ENCODE measurements at places on chromosomes 3 and 15.

- no peak for DNase-seq
These were observed 75.1 kb upstream of the FBN1 start for GRCh38 chr15:48720646-48721045.

GRCh38 chr3:48564022-48564421 lies 441 bp upstream of the UCN2 start:
- no peak for DNase-seq

- DNase-seq = no peak
These were observed 298.5 kb downstream of the IGSF11 start for GRCh38 chr3:118736107-118736506.

GRCh38 chr3:30443756-30444673 lies 162.4 kb upstream of the TGFBR2 start:
- DNase-seq = no peak

- DNase-seq = no peak
These were observed 196.1 kb downstream of the ZNF621 start for GRCh38 chr3:40720863-40721262.

DNA sequence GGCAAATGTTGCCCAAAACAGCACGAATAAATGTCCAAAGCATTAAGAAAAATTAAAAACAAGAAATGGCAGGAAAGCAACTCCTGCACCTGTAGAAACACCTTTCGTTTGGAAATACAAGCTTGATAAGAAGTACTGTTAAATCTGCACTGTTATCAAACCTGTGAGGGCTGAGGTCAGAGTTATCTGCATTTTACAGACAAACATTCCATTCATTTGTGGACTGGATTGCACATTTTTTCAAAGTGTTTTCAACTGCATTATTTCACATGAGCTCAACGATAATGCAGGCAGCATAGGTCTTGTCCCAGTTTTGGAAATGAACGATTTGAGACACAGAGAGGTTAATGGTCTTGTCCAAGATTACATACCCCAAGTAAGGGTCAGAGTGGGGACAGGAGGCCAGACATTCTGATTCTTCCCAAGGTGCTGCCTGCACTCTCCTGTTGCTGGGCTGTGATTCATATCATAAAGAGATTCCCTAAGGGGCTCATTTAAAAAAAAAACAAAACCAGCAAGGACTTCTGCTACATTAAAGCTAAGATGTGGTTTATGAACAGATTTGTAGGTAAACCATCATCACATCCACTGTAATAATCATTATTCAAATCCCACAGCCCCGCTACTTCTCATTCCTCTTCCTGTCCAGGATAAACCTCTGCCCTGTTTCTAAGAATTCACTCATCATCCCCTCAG lies 13.0 kb downstream of the GUCA1C start:
- no peak for DNase-seq

- no peak for DNase-seq
These were observed 28.9 kb downstream of the TKT start for GRCh38 chr3:53226841-53227407.

DNA sequence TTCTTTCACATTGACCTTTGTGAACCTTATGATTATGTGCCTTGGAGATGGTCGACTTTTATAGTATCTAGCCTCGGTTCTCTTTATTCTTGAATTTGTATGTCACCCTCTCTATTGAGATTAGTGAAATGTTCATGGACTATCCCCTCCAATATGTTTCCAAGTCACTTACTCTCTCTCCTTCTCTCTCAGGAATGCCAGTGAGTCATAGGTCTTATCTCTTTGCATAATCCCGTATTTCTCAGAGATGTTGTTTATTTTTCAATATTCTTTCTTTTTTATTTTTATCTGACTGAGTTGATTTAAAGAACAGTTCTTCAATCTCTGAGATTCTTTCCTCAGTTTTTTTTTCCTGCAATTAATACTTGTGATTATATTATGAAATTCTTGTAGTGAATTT lies 411.6 kb upstream of the CADM2 start:
- no peak for DNase-seq

GRCh38 chr15:40563426-40563825 lies 1.4 kb downstream of the CCDC32 start:
- no peak for DNase-seq

- DNase-seq = no peak
These were observed 356.8 kb downstream of the FOXP1 start for GRCh38 chr3:71226565-71227269.

DNA sequence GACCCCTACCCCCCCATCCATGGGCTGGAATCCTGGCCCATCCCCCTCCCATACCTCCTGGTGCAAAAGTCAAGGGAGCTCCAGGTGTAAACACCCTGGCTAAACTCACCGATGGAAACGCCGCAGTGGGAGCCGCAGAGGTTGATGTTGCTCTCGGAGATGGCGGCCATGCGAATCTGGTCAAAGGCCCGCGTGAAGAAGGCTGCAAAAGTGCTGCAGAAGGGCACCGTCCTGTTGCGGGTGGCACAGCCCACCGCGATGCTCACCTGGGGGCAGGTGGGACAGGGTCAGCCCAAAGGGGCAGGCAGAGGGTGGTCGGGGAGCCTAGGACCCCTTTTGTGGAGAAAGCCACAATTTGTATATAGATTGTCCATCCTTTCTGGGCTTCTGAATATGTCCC lies 26.7 kb downstream of the TKT start:
- no peak for DNase-seq

GRCh38 chr3:15064299-15064834 lies 748 bp downstream of the MRPS25 start:
- DNase-seq = no peak

DNA sequence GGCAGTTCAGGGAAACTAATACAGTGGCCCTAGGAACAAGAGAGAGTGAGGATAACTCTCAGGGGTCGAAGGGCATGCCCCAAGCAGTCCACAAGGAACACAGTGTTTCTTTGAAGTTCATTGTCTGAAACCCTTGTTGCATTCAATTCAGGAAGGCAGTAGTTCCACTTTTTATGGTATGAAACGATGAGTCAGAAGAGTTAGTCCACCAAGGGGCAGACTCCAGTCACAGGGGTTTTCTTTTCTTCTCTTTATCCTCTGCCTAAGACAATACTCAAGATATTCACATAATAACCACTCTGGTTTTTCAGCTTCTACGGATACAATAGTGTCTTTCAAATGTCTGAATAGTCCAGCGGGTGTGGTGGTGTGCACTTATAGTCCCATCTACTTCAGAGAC lies 23.7 kb upstream of the TICRR start:
- no peak for DNase-seq

DNA sequence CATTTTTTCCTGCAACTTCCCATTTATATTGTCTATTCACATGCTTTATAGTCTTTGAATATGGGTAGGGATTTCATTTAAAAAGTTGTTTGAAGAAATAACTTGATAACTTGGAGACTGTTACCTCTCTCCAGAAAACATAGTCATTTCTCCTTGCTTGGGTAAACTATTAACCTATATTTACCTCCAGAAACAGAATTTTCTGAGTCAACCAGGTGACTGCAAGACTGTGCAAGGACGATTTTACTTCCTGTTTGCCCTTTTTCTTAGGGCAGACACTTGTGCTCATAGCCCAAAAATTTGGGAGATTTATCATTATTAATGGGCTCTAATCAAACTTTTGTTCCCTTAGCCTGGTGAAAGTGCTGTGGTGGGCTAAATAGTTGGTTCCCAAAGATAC lies 14.3 kb upstream of the MOBP start:
- DNase-seq = no peak

DNA sequence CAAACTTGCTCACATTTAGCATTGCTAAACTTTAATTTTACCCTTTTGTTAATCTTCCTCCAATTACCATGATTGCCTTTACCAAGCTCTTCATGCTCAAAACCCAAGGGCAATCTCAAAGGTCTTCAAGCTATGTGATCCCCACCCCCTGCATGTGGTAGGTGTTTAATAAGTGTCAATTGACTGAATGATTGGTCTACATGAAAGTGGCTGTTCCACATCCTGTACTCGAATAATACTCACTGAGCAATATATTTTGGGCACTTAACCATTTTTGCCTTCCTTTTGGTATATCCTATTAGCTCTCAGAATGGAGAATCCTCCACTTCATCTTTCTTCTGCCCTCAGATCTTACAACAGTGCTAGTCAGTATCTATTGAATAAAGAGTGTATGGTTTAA lies 17.1 kb downstream of the RBMS3 start:
- DNase-seq = no peak

DNA sequence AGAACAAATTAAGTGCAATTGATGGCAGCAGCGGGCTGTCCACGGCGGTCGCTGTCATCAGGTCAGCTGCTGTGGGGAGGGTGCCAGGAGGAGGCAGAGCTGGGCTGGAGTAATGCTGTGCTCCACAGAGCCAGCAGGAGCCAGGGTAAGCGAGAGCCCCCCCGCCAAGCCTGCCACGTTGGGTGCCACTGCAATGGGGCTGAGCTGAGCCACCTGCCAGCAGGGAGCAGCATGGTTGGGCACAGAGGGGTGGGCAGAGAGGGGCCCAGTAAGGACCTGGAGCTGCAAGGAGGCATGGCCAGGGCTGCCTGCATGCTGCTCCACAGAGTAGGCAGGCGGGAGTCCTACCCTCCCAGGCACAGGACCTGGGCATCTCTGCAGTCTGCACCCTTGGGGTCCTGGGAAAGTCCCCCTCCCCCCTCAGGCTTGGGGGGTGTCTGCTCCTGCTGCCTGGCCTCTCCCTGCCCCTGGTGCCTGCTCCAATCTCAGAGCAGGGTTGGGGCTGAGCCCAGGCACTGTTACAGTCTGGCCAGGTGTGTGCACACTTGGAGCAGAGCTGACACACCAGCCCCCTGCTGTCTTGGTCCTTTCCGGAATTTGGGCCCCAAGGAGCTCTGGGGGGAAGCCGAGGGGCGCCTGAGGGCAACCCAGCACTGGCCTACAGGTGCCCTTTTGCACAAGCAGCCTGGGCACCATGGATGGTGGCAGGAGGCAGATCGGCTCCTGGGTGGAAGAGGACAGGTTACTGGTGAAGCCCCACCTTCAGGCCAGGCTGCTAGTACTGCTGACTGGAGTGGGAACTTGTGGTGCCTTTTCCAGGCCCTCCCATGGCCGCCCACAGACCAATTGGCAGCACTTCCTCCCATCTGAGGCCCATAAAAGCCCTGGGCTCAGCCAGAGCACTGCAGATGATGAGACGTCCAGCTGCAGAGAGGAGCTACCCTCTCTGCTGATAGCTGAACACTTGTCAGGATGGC lies 8.5 kb upstream of the PIAS1 start:
- DNase-seq = no peak
